ENCODE measurements at places on chromosomes 1 and 21.

GRCh38 chr1:112925015-112925414 lies 31.0 kb downstream of the SLC16A1 start:
- DNase-seq = no peak

DNA sequence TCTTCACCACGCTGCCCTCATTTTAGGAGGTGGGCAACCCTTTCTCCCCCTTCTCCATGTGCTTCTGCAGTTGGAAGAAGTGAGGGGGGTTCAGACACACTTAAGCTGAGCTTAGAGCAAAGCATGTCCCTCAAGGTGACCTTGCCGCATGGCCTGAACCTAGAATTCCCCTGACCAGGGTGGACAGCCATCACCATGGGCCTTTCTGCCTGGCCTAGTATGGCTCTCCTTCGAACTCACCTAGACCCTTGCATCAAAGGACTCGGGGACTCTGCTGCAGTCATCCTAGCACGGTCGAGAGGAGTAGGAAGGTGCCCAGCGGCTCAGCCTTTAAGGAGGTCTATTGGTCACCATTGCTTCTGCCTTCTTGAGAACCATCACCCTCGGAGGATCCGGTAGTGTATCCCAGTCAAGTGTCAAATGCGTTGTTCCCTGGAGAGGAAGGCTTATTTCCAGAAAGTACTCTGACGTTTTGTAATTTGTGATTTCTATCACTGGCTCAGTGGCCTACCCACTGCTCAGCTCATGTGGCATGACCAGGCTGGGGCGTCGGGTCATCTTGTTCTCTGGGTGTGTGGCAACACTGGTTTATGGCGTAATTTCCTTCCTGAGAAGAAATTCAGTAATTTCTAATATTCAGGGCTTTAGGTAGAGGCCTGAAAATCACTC lies at the start of gene KCNE1:
KCNE1 (minus strand) TSS at position 424 of the 669 bp plus-strand sequence. CDS start 62,576 bp downstream, outside the sequence.
- DNase-seq = peak; percentile 67

DNA sequence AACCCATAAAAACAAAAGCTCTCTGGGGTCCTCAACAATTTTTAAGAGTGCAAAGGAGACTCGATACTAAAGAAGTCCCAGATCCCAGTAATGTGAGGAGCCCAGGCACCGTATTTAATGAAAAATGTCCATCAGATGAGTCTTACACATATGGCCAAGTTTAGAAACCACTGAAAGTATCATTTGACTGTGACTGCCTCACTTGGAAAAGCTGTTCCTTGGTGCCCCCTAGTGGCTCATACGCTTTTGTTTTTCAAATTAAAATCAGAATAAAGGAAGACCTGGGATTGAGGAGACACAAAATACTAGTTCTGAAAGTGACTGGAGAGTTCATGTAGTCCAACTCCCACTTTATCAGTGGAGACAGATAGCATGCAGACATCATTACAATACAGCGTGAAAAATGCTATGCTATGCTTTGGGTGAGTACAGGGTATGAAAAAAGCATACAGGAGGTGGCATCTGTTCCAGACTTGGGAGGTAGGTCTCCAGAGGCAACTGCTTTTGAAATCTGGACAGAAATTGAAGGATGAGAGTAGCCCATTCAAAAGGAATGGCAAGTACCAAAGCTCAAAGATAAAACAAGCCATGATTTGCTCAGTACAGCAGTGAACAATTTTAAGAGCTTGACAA lies 33.8 kb downstream of the GDAP2 start:
- DNase-seq = peak; percentile 82

- DNase-seq = no peak
These were observed 175.5 kb downstream of the HUNK start for GRCh38 chr21:32048353-32048752.

- DNase-seq = peak; percentile 57
These were observed 517 bp downstream of the LRIG2 start for GRCh38 chr1:113073479-113073950.

DNA sequence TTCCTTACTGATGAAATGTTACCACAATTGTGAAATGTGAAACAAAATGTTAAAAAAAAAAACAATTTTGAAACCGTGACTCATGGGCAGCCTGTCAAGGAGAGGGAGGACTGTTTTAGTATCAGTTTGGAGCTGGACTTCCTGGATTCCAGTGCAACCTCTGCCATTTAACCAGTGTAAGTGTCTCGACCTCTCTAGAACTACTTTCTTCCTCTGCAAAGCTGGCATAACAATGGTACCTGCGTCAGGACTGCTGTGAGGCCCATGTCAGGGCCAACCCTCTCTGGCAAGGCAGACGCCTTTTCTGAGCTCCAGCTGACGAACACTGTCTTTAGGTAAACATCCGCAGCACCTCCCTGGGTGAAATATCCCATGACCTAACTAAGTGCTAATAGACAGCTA lies 20.9 kb downstream of the URB1 start:
- DNase-seq = peak; percentile 91

DNA sequence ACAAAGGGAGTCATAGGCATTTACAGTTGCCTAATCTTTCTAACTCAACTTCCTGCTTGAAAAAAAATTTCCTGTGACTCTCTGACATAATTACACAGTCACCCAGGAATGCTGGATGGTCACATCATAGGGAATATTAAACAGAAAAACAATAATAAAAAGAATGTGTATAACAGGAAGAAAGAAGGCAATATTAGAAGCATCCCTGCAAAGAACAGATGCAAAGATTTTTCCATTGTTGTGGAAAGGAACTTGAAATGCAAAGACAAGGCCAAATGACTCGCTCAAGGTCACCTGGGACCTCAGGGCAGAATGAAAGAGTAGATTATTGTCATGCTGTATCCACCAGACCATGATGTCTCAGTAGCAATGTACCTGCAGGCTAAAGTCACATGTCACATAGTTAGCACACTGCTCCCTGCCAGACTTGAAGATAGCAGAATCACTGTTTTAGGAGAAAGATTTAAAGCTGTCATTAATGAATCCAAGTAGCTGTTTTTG lies 184.3 kb downstream of the CYYR1 start:
- DNase-seq = peak; percentile 88

DNA sequence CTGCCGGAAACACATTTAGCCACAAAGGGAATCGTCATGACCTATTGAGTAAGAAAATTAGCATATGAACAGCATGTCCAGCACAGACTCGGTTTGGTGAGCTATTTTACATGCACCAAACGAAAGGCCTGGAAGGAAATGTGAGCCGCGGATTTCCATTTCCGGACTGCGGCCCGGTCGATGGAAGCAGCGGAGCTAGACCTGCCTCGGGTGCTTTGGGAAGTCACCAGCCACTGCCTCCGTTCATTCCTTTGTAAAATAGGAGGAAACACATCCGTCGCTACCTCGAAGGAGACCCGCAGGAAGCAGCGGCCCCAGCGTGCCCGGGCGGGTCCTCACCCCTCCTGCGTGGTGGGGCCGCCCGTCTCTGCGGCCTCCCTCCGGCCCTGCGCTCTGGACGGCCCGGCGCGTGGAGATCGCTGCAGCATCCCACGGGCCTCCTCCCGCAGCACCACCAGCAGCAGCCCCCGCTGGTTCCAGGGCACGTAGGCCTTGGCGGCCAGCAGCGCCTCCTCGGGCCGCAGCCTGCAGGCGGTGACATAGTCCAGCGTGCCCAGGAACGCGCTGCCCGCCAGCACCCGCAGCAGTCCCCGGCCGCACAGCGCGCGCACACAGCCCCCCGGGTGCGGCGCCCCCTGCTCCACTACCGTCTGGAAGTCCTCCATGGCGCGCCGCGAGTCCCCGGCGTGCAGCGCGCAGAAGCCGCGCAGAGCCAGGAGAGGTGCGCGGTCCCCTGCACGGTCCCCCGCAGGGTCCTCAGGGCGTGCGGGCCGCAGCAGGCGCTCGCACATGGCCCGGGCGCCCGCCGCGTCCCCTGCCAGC lies 12.1 kb downstream of the TTC34 start:
- DNase-seq = no peak

DNA sequence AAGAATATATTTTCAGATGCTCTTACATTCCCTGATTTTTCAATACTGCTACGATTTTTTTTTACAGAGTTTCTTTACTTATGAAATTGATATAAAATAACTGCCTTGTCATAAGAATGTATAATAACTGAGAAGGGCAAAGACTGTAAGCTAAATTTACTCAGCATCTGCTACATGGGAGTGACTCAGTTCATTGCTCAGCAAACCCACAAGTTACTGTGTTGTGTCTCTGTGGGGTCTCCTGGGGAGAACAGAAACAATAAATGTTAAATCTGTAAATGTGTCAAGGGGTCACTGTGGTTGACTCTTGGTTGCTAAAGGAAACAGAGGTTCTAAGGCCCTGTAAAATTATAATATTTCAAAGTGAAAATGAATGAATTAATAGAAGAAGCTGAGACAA lies 210.3 kb upstream of the CACYBP start:
- DNase-seq = peak; percentile 30

GRCh38 chr1:28243685-28244311 lies 7.9 kb downstream of the ATP5IF1 start:
- peak; percentile 37 for DNase-seq

DNA sequence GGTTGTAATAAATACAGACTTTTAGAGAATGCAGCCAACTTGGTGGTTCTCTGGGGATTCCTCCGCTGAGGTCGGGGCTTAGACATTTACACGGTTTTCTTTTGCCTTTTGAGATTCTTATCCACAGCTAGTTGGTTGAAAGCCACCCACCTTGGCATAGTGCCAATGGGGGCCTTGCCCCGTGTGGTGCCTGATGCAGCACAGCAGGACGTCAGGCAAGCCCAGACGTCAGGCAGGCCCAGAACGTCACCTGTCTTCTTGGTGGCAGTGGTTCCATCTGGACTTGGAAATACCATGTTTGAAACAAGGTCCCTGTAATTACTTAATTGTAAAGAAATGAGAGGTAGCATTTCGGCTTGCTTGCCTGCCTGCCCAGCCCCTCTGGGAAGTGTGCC lies 78.5 kb downstream of the GALNT2 start:
- no peak for DNase-seq

GRCh38 chr21:31624961-31625491 lies 34.5 kb upstream of the SOD1 start:
- no peak for DNase-seq

GRCh38 chr21:41715649-41716281 lies 51.1 kb downstream of the RIPK4 start:
- DNase-seq = peak; percentile 84

DNA sequence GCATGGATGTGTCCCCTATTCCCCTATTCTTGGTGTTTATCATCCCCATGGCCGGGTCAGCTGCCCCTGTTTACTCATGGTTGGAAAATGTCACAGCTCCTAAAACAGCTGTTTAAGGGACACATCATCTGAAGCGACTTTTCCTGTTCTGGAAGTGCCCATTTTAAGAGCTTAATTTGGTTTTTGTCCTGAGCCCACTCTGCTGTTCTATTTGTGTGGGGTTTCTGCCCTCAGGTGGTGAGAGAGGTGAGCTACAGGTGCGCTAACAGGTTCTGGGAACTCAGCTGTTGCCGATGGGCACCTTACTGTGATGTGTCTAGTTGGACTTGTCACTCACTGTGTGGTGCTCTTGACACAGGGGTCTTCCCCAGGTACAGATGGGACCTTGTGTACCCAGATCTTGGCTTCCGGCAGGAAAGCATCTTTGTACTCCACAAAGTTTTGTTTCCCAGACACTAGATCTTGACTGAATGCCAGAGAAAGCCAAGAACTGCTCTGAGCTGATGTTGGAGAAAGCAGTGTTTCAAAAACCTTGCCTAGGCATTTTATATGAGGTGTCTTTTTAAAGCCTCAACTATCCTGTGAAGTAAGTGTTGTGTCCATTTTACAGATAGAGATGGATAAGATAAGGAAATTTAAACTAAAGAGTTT lies 59.0 kb upstream of the CD1D start:
- peak; percentile 74 for DNase-seq

GRCh38 chr1:203139976-203140475 lies 12.5 kb downstream of the ADORA1 start:
- DNase-seq = no peak

- DNase-seq = no peak
These were observed 147.1 kb upstream of the GRIK3 start for GRCh38 chr1:37181425-37181824.

DNA sequence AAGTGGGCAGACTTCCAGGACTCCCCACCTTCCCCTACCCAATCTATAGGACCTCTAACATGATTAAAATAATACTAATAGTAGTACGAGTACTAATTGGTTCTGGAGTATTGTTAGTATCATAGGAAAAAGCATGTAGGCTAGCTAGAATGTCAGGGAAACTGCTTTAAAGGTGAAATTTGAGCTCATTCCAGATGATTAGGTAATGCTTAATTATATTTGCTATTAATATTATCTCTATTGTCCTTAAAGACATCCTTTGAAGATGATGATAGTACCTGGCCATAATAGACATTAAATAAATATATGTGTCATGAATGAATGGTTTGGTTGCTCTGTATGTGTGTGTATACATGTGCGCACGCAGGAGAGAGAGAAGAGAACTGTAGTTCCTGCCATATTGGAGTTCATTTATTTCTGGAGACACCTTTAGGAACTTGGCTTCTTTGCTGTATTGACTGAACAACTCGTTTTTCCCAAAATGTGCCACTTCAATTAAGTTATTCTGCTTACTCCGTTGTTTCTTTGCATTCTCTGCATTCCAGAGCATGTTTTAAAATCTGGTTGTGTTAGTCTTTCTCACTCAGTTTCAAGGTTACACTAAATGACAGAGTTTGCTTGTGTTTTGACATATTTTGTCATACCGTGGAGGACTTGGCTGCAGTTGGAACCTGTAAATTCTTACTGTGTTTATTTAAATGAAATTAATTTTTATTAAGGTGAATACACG lies 117.1 kb downstream of the OSBPL9 start:
- peak; percentile 27 for DNase-seq

DNA sequence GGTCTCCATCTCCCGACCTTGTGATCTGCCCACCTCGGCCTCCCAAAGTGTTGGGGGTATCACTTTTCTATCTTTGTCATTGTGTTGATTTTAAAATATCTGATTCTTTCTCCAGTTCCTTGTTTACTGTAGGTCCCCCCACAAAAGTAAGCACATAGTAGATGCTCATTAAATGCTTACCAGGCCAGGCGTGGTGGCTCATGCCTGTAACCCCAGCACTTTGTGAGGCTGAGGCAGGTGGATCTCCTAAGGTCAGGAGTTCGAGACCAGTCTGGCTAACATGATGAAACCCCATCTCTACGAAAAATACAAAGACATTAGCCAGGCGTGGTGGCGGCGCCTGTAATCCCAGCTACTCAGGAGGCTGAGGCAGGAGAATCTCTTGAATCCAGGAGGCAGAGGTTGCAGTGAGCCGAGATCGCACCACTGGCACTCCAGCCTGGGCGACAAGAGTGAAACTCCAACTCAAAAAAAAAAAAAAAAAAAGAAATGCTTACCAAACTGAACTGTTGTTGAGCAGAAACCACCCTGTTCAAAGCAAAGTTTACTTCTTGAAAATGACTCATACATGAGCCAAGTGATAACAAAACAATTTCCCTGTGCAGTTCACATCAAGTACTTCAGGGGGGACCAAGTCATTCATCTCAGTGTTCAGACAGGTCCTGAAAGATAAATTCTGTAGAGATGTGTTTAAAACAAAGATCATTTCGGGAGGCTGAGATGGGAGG lies 24.3 kb upstream of the NID1 start:
- DNase-seq = peak; percentile 51

- no peak for DNase-seq
These were observed 642.8 kb downstream of the USP25 start for GRCh38 chr21:16372586-16372985.

- no peak for DNase-seq
These were observed 58.9 kb downstream of the COL18A1 start for GRCh38 chr21:45463871-45464270.

- DNase-seq = no peak
These were observed 76.5 kb upstream of the FGGY start for GRCh38 chr1:59220356-59220755.

GRCh38 chr1:235006816-235007215 lies 121.8 kb downstream of the TOMM20 start:
- DNase-seq = no peak

Data from epithelial cell of esophagus (primary cell).